GM23338 (cell line): ENCODE measurements at places on chromosomes 7 and 10. TPM values are rescaled to one million over a fixed set of nuclear protein-coding genes. Genes with fewer than 3 reads are reported as not detected.

- no peak for DNase-seq
- no peaks in the 10 kb centered on the region for H3K36me3 ChIP-seq
- H3K27ac ChIP-seq, result no peak overlapping the region
- H3K4me3 ChIP-seq, result peak overlapping the region; percentile 66
- peaks cover 7% of the 10 kb centered on the region; the same call in 1 of the 2 replicates for H3K4me1 ChIP-seq
- peaks cover 62% of the 10 kb centered on the region for H3K27me3 ChIP-seq
These were observed 3.2 kb upstream of the EGR2 start for GRCh38 chr10:62819141-62819920.

CAPZA2 gene
- total RNA-seq, result 106 and 141 TPM in 2 replicates

ZNF804B gene
- not detected in 2 replicates for total RNA-seq

TRIM50 gene
- total RNA-seq, result 0.10 TPM in 1 of 2 replicates, not detected in the other

DNA sequence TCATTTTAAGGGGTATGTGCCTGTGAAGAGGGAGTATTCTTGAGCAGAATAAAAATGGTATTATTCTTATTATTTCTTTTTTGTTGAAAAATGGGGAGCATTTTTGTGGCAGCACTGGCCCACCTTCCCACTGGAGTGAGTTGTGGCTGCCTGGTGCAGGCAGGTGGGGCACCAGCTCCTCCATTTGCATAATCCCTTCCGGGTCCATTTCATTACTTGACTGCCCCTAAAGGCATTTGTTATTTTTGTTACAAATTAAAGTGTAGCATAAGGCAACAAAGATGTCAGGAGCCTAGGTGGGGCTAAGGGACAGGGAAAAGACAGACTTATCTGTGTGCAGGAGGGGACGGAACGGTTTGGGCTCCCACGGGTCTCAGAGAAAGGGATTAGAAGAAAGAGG lies 26.8 kb downstream of the GOLGA7B start:
- peak; percentile 39 for DNase-seq
- no peak overlapping the region for H3K4me3 ChIP-seq
- H3K36me3 ChIP-seq, result no peaks in the 10 kb centered on the region
- H3K27ac ChIP-seq, result no peak overlapping the region

GRCh38 chr7:3981281-3981680 lies 680.2 kb downstream of the SDK1 start:
- H3K4me3 ChIP-seq, result no peak overlapping the region
- no peak for DNase-seq

NEBL gene
- total RNA-seq, result 9.5 and 11.4 TPM in 2 replicates

PLA2G12B gene
- total RNA-seq, result not detected in 2 replicates

DNA sequence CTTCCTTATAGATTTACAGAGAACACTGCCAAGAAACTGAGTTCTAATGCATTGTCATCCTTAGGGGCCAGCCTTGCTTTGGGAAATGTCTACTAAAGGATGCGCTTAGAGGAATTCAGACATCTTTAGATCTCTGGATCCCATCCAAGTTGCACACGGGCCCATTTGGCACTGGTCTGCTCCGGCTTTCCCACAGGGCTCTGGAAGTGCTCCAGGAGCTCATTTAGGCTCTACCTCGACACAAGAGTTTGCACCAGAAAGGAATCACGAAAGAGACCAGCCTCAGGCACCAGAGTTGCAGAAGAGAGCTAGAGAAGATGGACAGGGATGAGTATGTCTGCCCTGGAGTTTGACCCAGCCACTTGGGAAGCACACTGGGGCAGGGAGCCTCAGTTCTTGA lies 150.1 kb upstream of the TMEM72 start:
- H3K4me3 ChIP-seq, result no peak overlapping the region
- DNase-seq, result no peak
- H3K36me3 ChIP-seq, result no peaks in the 10 kb centered on the region
- H3K27me3 ChIP-seq, result no peaks in the 10 kb centered on the region

GRCh38 chr7:20776214-20776911 lies 10.3 kb downstream of the SP8 start:
- DNase-seq, result peak; percentile 90
- no peak overlapping the region for H3K27ac ChIP-seq
- H3K4me1 ChIP-seq, result peaks cover 57% of the 10 kb centered on the region
- H3K4me3 ChIP-seq, result peak overlapping the region; percentile 58
- peaks cover 59% of the 10 kb centered on the region for H3K27me3 ChIP-seq

DNA sequence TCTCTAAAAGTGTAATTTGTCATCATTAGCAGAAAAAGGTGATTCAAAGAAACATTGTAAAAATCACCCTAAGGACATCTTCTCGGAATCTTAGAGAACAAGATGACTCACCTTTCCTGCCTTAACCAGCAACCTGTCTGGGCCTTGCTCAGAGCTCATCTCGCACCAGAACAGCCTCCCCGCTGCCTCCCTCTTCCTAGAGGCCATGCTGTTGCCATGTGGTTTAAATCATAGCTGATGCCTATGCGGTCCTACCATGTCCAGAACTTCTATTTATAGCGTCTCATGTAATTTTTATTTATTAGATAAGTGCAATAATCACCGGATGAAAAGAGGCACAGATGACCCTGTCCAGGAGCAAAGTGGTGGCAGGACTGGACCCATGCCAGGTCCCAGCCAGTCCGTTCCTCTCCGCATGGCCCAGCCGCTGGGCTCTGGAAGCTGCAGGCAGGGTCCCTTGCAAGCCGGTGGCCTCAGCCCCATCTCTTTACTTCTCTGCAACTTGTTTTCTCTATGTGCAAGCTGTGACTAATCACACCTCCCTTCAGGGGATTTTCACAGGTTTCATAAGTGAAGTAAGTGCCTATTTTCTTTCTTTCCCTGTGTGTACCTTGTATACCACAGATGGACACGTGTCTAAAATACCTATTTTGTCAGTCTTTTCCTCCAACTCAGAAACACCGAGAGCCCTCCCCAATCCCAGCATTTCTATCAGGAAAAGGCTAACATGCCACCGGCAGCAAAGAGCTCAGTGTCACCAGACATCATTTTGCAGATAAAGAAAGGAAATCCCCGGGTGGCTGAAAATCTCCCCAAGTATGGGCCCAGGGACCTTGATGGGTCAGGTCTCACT lies 27.1 kb downstream of the KLF6 start:
- H3K4me3 ChIP-seq, result no peak overlapping the region
- no peaks in the 10 kb centered on the region for H3K36me3 ChIP-seq
- H3K4me1 ChIP-seq, result peaks cover 9% of the 10 kb centered on the region; the same call in 1 of the 2 replicates
